ENCODE measurements at places on chromosomes 6 and 20.

GRCh38 chr6:3088446-3088845, 20.2 kb downstream of the RIPK1 start:
- peak; percentile 5 for DNase-seq

DNA sequence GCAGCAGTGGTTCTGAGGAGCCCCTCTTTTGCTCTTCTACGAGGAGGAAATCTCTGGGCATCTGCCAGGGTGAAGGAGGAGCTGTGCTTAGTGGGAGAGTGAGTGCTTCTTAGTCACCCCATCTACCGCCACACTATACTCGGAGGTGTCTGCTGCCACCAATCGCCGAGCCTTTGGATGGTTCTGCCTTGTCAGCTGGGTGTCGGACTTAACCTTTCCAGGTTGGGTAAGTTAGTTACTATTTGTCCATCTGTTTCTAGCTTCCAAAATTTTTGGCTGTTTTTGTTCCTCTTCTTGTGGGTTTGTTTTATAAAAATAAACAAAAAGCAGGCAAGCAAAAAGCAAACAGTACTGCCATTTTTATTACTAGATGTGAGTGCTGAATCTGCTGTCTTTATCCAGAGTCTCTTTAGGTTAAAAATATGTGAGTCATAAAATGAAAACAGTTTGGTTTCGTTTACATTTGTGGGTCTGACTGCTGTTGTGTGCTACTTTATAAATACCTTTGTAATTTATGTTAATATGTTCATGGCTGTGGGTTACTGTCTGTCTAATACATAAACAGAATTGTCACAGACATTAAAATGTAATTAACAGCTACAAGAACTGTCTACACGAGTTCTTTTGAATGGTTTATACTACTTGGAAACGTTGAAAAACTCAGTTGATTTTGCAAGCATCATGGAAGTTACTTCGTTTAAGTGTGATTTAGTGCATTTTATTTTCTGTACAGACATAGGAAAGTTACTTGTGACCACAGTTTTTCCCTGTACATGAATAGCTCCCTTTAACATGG, 89.2 kb downstream of the ARID1B start:
- DNase-seq, result peak; percentile 45

DNA sequence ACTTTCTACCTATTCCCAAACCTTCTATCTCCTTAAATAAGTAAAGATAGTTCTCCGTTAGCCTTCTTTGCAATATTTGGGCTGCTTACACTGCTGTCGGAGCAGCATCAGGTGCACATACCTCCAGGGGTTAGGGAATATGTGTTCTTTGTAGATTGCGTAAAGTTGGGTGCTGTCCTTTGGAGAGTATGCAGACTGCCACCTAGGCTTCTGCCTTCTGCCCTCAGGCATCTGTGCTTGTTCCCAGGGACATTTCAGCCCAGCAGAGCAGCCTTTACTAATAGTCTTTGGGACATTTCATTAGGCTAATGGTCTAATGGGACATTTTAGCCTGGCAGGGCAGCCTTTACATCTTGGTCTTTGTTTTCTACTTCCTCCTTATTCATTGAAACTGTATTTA, 260.6 kb downstream of the TPBG start:
- DNase-seq, result no peak

DNA sequence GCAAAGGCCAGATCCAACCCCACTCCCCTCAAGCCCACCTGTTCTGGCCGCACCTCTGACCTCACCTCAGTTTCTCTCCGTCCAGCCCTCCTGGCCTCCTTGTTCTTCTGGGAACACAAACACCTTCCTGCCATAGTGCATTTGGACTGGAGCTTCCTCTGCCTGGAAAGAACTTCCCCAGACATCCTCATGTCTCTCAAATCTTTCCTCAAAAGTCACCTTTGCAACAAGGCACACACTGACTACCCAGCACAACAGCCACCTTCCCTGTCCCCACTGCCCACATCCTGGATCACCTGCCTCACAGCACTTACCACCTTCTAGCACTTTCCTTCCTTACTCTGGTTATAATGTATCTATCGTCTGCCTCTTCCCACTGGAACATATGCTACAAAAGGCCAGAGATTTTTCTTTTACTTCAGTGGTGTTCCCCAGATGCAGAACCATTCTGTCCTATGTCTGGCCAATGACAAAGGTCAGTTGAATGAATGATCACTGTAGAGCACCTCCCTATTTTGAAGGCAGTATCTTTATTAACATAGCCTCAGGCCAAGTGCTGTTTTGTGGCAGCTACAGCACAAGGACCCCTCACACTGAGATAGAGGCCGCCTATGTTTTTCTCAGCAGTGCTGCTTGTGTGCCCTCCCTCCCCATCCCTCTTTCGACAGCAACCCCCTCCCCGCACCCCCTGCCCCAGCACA, 4.1 kb downstream of the HLA-B start:
- DNase-seq, result no peak

DNA sequence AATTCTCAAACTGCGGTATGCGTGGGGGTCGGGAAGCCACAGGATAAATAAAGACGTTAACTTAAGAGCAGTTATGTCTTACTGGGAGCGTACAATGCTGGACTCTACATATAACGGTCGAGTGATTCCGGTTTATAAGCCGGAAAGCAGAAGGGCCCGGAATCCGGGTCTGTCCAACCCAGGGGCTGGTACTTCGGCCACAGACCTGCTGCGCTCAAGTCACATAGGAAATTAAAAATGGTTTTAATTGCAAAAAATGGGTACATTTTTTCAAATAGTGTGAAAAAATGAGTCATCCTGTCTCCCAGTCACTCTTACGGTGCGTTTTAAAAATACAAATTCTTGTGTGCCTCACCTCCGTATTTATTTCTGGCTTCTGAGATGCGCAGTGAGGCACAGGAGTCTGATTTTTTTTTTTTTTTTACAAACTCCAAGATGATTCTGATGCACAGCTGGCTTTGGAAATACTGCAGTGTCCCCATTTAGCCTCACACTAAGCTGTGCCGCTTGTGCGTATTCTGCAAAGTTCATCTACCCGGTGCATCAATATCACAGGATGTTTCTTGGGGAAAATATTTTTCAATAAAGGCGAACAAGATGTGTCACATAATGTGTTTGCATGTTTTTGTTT, 1.0 kb downstream of the PCIF1 start:
- DNase-seq, result peak; percentile 30
